ENCODE measurements at places on chromosomes 6 and 20.

DNA sequence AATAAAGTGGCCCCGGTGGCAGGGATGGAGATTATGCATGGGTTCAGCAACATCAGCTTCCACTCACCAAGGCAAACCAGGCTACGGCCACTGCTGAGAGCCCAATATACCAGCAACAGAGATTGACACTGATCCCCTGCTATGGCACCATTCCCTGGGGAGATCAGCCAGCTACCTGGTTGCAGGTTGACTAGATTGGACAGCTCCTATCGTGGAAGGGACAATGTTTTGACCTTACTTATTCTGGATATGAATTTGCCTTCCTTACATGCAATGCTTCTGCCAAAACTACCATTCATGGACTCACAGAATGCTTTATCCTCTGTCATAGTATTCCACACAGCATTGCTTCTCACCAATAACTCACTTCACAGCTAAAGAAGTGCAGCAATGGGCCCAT, 174.8 kb upstream of the TNFAIP3 start:
- no peak for DNase-seq

DNA sequence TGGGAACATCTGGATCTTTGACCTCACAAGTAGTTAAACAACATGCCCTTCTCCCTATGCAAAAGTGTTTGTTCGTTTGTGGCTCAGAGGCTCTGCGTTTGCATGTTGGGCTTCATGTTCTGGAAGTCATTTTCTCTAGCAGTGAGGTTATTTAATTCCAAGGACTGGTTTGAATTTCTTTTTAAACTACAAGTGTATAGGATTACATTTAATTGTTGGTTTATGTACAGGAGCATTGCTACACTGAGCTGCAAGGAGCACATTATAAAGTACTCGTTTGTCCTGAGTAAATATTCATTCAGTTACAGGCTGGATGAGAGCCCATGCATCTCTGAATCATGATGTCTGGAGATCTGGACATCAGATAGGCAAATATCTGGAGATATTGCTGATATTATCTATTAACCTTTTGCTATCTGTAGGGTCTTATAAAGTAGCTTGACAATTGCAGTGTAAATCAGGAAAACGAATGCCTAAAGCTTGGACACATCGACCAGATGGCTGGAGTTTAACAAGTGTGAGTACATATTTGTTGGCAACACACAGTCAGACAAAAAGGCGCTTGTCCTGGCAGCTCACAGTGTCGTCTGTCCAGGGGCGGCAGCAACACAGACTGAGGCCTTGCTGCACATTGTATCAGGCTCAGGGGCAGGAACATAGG, 84.6 kb downstream of the PDE7B start:
- no peak for DNase-seq

GRCh38 chr6:100948381-100949133, 67.4 kb upstream of the ASCC3 start:
- DNase-seq = no peak

DNA sequence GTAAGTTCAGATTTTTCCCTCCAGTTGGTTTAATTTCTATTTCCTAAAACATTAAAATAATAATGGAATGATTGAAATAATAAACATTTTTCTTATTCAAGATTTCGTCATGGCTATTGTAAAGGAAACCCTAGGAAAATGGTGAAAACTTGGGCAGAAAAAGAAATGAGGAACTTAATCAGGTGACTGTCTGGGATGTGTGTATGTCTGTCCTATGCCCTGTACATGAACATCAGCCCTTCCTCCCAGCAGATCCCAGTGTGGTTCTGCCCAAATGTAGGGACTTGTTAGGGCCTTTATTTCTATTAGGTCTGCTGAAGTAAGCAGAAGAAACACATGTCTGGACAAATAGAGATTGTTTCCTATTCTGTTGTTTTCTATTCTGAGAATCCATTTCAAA, 13.1 kb downstream of the RIOK1 start:
- DNase-seq = no peak

GRCh38 chr6:122129313-122130025, 270.0 kb upstream of the HSF2 start:
- DNase-seq = no peak

DNA sequence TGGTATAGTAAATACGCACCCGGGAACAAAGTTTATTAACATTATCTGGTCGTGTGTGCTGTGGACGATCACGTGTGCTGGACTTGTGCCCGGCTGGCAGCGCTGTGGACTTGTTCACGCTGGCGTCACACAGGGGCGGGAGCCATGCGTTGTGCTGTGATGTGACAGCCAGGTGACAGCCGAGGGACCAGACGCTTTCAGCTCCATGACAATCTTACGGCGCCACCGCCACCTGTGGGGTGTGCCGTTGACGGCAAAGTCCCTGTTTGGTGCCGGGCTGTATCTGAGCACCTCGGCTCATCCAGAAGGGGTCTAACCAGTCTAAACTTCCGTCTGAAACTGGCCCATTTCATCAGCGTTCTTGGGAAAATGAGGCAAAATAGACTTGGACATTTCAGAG, 25.2 kb downstream of the DLL1 start:
- peak; percentile 84 for DNase-seq

- no peak for DNase-seq
These were observed 158.9 kb upstream of the FUT9 start for GRCh38 chr6:95856876-95857364.

- DNase-seq = no peak
These were observed 615.7 kb upstream of the CITED2 start for GRCh38 chr6:139990026-139990686.

DNA sequence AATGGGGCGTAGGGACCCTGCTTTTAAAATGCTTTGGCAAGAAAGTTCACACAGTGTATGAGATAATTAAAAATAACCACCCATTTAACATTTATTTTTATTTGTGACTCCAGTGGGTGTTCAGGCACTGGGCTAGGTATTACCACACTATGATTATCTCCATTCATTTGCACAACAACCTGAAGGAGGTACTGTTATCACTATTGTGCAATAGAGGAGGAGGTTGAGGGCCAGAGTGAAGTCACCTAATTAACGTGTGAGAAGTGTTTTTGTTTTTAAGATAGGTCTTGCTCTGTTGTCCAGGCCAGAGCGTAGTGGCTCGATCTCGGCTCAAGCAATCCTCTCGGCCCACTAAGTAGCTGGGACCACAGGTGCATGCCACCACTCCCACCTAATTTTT, 29.2 kb downstream of the MAK start:
- DNase-seq = no peak

DNA sequence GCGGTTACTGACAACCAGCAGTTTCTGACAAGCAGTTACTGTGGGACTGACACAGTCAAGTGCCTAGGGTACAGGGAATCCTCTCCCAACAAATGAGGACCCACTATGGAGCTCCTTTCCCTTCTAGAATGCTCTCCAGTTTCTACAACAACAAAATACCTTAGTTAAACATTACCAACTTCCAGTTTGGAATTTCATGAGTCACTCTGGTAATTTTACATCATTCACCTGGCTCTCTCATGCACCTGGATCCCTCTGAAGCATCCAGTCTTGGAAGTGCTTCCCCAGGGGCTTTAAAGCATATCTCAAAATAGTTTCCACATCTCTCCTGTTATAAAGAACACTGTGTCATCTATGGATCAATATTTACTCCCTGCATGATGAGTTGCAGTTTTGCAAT, 286.7 kb upstream of the SPTLC3 start:
- DNase-seq = no peak

- no peak for DNase-seq
These were observed 179.4 kb downstream of the OGFRL1 start for GRCh38 chr6:71468038-71468437.

- no peak for DNase-seq
These were observed at the start of gene ADAM33 for GRCh38 chr20:3681931-3682781. Gene ADAM33, minus strand, starts transcription at chr20:3682010. Its CDS starts 6 bp downstream, at chr20:3682004.

DNA sequence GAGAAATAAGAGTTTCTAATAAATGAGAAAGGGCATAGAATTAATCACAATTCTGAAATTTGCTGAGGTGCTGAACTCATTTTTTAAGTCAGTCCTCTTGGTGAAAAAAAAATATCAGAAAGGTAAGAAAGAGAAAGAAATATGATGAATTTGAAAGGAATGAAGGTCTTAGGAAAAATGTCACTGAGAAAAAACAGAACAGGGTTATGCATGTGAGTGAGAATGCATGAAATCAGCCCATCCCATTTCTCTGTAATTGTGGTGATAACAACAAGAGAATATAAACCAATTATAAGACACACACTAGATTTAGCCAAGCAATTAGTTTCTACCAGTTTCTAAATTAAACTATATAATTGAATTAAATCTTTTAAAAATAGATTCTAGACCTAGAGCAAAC, 138.9 kb downstream of the TBX18 start:
- no peak for DNase-seq

DNA sequence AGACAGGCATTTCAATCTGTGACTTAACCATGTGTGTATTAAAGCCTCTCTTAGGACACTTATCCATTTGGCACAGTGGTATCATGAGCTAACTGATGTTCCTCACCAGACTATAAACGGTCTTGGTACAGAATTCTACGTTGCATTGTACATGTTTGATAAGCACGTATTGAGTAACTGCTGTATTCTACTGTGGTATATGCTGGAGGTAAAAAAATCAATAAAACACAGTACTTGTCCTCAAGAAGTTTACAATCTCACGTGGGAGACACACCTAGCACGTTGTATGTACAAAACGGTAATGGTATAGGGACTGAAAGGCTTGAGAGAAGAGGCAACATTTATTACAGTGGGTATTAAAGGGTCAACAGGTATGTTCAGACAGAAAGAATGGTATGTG, 33.2 kb upstream of the FAM83C start:
- no peak for DNase-seq

- DNase-seq = no peak
These were observed 12.7 kb downstream of the CST8 start for GRCh38 chr20:23503649-23504048.

GRCh38 chr20:10668677-10669368, 5.0 kb downstream of the JAG1 start:
- peak; percentile 42 for DNase-seq

- peak; percentile 56 for DNase-seq
These were observed 2.6 kb downstream of the PYGB start for GRCh38 chr20:25250508-25250907.
